ENCODE measurements at places on chromosomes 1 and 21.

GRCh38 chr1:178243119-178243518, 149.2 kb downstream of the RASAL2 start:
- DNase-seq: no peak

GRCh38 chr1:10825592-10825991, 29.1 kb upstream of the CASZ1 start:
- no peak for DNase-seq

DNA sequence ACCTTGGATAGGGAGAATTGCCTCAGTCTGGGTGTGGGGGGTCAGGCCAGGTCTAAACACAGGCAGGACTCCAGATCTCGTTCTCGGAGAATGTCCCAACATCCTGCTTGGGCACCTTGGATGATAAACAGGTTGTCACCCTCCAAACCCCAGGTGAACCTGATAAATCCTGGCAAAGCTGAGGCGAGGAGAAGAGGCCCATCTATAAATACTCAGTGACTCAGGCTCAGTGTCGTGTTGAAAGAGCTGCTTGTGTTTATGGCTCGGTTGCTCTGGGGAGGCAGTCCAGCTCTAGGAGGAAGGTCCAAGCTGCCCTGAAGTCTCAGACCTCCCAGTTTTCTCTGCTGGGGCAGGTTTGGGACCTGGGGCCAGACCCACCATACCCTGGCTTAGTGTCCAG, 15.8 kb upstream of the TRIM63 start:
- peak; percentile 17 for DNase-seq

- DNase-seq: no peak
Measured at GRCh38 chr1:154434346-154435085, 29.4 kb downstream of the IL6R start.

DNA sequence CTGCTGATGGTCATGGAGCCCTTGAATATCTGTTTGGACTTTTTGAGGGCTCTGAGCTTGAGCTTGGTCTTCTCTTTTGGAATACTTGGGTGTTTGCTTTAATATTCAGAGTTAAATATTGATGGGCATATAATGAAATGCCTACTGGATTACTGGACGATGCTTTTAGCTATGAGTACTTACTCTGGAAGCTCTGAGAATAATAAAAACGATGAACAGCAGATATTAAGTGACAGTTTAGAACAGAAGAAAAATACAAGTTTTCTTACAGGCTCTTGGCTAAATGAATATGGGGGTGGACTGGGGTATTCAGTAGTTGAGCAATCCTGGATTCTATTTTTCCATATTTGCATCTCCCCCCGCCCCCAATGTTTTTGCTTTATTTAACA, 20.7 kb downstream of the GALNT2 start:
- no peak for DNase-seq

DNA sequence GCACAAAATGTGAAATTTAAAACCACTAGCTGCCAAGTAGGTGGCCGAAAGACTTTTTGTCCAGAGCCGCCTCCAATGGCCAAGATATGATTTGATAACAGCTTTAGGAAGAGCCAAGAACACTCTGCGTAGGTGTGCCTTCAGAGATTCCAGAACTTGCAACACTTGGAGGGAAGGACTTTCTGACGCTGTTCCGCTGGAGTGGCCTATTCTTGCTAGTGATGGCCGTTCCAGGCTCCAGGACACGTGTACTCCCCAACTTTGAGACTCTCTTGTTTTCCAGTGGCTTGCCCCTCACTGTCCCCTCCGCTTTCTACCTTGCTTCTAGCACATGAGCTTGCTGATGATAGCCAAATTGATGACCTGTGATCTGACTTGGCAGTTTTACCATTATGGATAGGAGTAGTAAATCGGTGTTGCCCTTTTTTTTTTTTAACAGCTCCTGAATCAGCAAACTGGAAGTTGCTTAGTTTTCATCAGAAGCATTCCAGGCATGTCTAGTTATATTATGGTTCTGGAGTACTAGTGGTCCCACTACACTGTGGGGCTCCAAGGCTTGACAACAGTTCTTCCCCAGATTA, 1.0 kb downstream of the PRDX6 start:
- DNase-seq: peak; percentile 48

DNA sequence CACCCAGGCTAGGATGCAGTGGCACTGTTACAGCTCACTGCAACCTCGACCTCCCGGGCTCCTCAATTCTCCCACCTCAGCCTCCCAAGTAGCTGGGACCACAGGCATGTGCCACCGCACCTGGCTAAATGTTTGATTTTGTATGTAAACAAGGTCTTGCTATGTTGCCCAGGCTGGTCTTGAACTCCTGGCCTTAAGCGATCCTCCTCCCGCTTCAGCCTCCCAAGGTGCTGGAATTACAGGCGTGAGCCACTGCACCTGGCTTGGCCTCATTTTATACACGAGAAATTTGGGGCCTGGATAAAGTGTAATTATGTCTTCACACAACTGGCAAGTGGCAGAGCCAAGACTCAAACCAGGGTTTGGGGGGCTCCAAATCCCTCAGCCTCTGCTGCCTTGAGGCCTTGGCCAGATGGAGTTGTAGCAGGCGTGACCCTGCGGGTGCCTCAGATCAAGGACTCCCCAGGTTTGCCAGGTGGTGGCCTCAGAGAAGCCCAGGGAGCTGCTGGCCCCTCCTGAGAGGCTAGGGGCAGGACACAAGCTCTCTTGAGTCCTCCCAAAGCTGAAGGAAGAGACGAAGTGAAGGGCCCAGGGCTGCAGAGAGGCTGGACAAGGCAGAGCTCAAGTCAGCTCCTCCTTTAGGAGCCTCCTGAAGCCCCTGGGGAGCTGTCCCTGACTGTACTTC, 61.7 kb downstream of the MDM4 start:
- DNase-seq: no peak

GRCh38 chr1:47527653-47528272, 89.9 kb downstream of the FOXD2 start:
- DNase-seq: peak; percentile 26

DNA sequence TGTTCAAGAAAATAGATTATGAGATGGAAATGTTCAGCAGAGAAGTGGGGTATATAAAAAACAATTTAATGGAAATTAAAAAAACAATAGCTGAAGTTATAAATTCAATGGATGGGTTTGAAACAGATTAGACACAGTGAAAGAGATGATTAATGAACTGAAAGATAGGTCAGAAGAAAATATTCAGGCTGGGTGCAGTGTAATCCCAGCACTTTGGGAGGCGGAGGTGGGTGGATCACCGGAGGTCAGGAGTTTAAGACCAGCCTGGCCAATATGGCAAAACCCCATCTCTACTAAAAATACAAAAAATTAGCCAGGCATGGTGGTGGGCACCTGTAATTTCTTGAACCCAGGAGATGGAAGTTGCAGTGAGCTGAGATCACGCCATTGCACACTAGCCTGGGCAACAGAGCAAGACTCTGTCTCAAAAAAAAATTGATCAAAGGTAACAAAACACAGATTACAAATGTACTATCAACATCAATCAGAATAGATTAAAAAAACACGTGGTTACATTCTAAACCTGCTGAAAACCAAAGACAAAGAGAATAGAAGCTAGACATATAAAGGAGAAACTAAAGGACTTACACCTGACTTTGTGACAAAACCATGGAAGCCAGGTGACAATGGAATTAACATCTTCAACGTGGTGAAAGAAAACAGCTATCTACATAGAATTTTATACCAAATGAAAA, 4.8 kb upstream of the SUMO3 start:
- DNase-seq: no peak

DNA sequence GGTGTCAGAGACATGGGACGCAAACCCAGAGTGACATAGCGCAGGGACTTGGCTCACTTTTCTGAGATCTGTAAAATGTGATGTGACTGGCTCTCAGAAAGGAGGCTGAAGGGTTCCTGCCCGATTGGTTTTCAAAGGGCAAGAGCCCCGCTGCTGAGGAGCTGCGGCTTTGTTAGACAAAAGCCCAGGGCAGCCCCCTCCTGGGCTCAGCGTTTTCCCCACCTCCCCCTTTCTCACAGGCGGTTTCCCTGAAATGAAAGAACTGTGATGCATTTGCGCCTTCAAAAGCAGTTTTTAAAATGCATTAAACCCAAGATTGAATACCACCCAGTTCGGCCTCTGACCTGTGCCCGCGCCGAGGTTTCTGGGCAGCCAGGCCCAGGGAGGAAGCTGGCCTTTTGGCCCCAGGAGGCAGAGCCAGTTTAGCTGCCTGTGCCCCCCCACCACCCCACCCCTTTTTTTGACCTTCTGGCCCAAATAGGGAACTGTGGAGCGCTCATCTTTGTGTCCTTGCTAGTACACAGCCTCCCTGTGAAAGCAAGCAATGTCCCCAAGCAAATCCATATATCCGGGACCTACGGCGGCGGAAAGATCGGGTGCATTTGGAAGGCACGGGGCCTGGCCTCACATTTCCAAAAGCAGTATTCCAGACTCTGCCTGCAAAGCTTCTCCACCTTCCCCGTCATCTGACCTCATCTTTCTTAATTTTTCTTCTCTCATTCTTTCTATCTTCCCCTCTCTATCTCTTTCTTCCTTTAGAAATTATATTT, 28.6 kb downstream of the CD247 start:
- no peak for DNase-seq

- DNase-seq: no peak
Measured at GRCh38 chr1:198649968-198650338, 11.1 kb downstream of the PTPRC start.

DNA sequence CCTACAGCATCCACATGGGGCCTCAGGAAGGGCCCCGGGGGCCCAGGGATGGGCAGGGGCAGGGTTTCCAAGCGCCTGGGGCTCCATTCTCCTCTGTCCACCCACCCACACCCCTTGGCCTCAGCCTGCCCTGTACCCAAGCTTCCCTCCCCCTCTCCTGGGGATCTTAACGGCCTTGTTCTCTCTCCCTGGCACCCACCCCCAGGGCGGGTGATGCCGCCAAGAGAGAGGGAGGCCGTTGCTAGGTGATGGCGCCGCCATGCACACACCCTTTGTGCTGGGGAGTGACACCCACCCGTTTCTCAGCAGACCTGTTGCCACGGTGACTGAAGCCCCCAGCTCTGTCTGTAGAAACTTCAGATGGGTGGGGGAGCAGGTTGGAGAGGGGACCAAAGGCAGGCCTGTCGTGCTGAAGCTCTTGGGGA, 7.6 kb downstream of the GPR37L1 start:
- DNase-seq: no peak

- no peak for DNase-seq
Measured at GRCh38 chr21:35473496-35473895, 424.4 kb upstream of the RUNX1 start.

GRCh38 chr1:231829332-231829731, 202.7 kb downstream of the DISC1 start:
- DNase-seq: no peak

DNA sequence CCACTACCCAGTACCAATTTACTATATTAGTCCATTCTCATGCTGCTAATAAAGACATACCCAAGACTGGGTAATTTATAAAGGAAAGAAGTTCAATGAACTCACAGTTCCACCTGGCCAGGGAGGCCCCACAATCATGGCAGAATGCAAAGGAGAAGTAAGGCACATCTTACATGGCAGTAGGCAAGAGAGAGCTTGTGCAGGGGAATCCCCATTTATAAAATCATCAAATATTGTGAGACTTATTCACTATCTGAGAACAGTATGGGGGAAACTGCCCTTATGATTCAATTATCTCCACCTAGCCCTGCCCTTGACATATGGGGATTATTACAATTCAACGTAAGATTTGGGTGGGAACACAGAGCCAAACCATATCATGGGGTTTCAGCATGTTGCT, 6.4 kb downstream of the CD58 start:
- no peak for DNase-seq

GRCh38 chr21:28982637-28983036, 10.0 kb downstream of the LTN1 start:
- DNase-seq: no peak

All from HT1080 (cell line).